ENCODE measurements at places on chromosomes 13 and 19. TPM values are rescaled to one million over a fixed set of nuclear protein-coding genes. Genes with fewer than 3 reads are reported as not detected.

The PTH2 gene
- not detected for total RNA-seq

GRCh38 chr13:39766464-39767158 is 111.1 kb downstream of the COG6 start:
- no peak for DNase-seq

The PROZ gene
- total RNA-seq: not detected

DNA sequence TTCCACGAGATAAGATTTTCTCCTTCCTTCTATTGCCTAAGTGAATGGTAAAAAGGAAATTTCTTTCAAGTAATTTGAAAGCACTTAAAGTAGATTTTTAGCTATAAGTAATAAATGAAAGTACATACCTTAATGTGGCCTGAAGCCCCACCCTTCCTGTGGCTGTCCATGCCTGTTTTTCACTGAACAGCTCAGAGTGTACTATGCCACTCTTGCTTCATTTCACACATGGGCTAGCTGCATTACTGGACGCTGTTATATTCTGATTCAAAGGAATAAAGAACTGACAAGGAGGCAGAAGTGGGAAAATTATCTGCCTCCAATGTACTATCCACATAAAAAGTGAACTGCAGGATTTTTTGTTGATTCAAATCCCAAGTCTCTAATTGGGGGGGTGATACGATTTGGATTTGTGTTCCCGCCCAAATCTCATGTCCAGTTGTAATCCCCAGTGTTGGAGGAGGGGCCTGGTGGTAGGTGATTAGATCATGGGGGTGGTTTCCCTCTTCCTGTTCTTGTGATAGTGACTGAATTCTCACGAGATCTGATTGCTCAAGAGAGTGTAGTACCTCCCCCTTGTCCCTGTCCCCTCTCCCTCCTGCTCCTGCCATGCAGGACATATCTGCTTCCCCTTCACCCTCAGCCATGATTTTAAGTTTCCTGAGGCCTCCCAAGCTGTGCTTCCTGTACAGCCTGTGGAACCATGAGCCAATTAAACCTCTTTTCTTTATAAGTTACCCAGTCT is 154.7 kb upstream of the SGCG start:
- DNase-seq: no peak

- peak; percentile 11 for DNase-seq
Measured at GRCh38 chr13:110964229-110965037, 49.6 kb upstream of the ANKRD10 start.

DNA sequence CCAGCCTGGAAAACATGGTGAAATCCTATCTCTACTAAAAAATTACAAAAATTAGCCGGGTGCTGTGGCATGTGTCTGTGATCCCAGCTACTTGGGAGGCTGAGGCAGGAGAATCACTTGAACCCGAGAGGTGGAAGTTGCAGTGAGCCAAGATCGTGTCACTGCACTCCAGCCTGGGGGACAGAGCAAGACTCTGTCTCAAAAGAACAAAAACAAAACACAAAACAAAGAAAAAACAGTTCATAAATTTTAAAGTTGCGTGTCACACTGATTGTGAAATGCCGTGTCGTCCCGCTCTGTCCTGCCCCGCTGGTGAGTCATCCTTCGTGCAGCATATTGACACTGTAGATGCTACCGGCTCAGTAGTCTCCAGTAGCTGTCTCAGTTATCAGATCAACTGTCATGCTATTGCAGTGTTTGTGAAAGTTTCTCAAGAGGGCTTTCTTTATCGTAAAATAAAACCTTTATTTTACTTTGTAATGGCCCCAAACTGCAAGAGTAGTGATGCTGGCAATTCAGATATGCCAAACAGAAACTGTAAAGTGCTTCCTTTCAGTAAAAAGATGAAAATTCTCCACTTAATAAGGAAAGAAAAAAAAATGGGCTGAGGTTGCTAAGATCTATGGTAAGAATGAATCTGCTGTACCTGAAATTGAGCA is 36.4 kb upstream of the IGFL1 start:
- DNase-seq: no peak

The RYR1 gene
- 0.83 TPM for total RNA-seq

GRCh38 chr13:57631596-57632275 is at the start of gene PCDH17:
TSS of gene PCDH17 (plus strand) at chr13:57631744. CDS start at chr13:57632547, 803 bp downstream.
- no peak for DNase-seq

- DNase-seq: no peak
Measured at GRCh38 chr13:112200200-112200599, 133.3 kb downstream of the SOX1 start.

The CDX2 gene
- not detected for total RNA-seq

The C2CD4C gene
- not detected for total RNA-seq

DNA sequence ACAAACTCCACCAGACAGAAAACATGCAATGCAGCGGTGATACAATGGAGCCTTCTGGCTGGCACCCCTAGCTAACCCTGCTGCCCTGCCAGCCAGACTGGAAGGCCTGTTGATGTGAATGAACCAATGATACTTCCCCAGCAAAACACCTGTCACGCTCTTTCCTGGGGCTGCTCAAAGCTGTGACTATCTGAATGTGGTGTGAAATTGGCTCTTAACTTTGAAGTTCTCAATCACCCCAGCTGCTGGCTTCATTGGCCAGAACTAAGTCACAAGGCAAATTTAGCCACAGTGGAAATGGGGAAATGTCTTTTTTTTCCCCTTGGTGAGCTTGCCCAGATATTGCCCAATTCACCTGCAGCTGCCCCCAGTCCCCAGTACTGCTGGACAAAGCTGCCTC is 147.3 kb downstream of the SLC7A1 start:
- DNase-seq: no peak

The SELENOV gene
- not detected for total RNA-seq

Data from activated CD8-positive, alpha-beta T cell treated with anti-CD3 and anti-CD28 coated beads, Interleukin-2, amount 10 ng/mL, durations not matched to agents 7 days and 5 days (primary cell).